Fibroblast of skin of scalp (primary cell): ENCODE measurements at places on chromosomes 3 and 15.

DNA sequence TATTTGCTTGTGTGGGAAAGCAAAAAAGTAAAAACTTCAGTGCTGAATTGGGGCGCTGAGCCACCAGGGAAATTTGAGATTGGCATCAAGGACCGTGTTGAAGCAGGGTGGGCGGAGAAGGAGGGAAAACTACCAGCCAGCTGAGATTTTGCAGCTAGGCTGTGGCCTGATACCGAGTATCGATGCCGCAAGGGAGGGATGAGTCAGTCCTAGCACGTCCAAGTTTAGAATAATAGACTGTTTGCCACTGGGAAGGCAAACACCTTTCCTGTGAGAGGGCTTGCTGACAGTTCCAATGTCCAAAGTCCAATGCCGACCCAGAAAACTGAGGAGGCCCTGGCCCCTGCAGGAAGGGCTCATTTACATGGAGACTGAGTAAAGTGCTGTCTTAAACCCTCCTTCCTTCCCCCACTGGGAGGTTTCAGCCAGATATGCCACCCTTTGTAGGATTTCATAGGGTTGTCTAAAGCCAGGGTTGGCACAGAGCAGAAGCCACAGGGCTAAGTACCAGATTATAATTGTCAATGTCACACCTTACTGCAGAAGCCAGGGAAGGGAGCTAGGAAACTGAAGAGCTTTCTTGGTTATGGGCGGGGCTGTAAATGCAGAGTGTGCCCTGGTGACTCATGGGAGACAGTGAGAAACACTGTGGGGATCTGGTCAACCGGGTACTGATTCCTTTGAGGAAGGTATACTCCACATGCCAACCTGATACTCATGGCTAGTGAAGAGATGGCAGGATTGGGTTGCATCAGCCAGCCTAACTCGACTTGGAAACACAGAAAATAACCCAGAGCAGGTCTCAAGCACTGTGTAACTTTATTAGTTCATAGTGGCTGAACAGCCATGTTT lies 28.4 kb upstream of the PIK3CB start:
- DNase-seq: peak; percentile 42

- DNase-seq: no peak
These were observed 441.4 kb upstream of the AGTR1 start for GRCh38 chr3:148255981-148256969.

GRCh38 chr3:54988838-54989630 lies 61.2 kb upstream of the LRTM1 start:
- peak; percentile 95 for DNase-seq

- no peak for DNase-seq
These were observed 20.7 kb upstream of the PRR23E start for GRCh38 chr3:127172211-127172610.

- DNase-seq: no peak
These were observed 23.3 kb upstream of the MYO5C start for GRCh38 chr15:52318729-52319500.

GRCh38 chr15:38427380-38427779 lies 26.5 kb upstream of the FAM98B start:
- no peak for DNase-seq
